ENCODE measurements at places on chromosomes 11 and 22.

DNA sequence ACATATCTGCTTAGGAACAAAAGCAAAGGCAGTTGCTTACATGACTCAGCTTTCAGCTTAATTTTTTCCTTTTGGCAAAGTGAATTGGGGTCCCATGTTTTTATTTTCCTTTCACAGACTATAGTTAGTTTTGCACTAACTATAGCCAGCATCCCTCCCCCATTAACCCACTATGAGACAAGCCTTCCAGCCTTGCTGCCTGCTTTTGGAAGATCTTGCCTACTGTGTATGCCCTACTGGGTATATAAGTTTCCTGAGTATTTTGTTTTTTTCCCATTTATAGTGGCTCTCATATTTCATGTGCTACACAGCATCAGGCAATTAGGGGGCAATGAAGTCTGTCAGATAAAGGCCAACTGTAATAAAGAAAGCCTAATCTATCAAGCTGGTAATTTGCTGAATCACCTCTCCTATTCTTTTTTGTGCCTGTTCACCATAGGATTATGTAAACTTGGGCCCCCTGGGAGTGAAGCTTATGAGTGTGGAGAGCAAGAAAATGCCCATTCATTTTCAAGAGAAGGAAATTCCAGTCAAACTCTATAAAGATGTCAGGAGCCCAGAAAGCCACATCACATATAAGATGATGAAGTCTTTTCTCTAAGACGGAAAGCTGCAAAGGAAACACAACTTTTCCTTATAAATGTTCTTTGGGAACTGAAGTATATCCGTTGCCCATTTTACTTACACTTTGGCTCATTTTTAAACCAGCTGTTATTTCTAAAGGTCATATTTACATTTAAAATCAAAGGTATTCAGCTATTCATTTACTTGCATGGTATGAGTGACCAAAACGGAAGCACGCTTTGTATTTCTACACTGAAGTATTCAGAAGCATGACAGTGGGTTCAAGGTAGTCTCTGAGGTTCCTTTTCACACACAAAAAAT, 64.0 kb downstream of the CCDC83 start:
- DNase-seq: no peak

GRCh38 chr11:110261195-110262071, 35.0 kb downstream of the RDX start:
- DNase-seq: no peak

GRCh38 chr22:30922151-30922611, 46.4 kb downstream of the MORC2 start:
- no peak for DNase-seq

DNA sequence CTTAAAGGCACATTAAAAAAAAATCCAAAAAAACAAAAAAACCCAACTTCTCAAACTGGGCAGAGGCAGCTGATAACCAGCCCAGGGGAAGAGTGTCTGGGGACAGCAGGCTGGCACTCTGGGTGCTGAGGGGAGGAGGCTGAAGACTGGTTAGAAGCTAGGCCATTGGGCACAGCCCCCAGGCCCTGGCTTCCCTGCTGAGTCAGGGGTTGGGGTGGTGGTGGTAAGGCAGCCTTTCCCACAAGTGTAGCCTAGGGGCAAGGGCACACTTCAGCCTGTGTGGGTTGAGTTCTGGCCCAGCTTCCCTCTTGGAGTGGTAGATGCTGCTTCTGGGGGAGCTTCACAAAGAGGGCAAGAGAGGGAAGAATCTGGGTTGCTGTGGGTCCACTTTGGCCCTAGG, 16.3 kb upstream of the ARFGAP3 start:
- no peak for DNase-seq
